Activated CD4-positive, alpha-beta T cell treated with anti-CD3 and anti-CD28 coated beads for 36 hours (primary cell): ENCODE measurements at places on chromosomes 5 and 9.

DNA sequence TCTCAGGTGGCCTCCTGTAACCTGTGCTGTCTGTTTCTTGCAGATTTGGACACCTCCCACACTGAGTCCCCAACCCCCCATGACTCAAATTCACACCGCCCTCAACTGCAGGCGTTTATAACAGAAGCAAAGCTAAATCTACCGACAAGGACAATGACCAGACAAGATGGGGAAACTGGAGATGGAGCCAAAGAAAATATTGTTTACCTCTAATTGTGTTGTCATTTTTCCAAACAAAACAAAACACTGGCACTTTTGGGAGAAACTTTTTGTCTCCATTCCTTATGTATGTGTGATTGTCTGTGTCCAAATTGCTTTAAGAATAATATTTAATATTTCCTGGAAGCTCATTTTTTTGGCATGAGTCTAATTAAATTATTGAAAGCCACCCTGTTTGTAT lies 314.8 kb downstream of the ARHGEF28 start:
- DNase-seq, result no peak

DNA sequence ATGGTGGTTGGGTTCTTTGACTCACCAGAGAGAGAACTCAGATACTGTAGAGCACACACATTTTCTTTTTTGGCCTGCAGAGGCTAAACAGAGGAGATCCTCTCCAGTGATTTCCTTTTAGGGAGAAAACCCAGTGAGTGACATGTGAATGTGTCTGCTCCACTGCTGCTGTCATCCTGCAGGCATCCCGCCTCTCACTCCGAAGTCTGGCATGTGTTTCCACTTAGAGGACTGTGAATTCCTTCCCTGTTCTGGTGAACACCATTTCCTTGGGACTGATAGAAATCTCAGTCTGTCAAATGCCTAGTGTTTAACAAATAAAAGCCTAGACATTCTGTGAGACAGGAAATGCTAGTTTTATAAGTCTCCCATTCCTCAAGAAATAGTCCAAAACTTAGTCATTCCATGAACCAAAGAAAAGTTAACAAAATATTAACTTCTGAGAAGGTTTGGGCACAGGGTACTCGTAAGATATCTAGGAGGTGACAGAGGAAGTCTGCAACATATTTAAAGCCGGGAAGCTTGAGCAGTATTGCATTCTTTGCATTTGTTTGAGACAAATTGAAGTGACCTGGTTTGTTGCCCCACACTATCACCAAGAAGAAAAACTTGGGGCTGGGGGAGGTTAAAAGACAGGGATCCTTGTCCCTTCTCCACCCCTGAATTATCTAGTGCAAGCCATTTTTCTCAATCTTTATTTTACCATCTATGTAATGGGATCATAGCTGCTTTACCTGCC lies 74.9 kb upstream of the NIPAL4 start:
- DNase-seq, result no peak

- DNase-seq, result no peak
Measured at GRCh38 chr5:133977858-133978257, 9.4 kb upstream of the C5orf15 start.

DNA sequence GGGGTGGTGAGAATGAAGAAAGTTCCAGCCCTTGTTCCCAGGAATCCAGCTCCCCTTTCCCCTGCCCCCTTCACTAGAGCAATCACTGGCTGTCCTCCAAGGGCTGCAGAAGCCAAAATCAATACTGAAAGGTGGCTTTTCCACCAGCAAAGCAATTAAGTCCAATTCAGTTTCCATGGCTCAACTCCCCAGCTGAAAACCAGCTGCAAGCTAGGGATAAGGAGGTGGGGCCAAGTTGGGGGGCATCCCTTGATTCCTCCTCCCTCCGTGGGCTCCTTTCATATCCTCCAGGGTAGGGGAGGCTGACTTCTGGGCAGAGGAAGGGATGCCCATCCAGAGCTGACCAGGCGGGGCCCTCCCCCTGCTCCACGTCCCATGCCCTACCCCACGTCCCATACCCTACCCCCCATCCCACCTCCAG lies 22.7 kb downstream of the CAMK2A start:
- no peak for DNase-seq

- no peak for DNase-seq
Measured at GRCh38 chr9:74577956-74578355, 80.8 kb downstream of the RORB start.
